NCI-H1930 (cell line): ENCODE measurements at places on chromosomes 2 and 18.

DNA sequence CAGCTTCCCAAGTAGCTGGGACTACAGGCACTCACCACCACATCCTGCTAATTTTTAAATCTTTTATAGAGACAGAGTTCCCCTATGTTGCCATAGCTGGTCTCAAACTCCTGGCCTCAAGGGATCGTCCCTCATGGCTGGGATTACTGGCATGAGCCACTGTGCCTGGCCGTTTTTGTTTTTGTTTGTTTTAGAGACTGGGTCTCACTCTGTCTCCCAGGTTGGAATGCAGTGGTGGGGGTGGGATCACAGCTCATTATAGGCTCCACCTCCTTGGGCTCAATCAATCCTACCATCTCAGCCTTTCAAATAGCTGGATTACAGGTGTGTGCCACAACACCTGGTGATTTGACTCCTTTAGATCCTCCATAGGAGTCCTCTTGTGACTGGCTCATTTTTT, 19.5 kb upstream of the ZDBF2 start:
- DNase-seq: no peak

DNA sequence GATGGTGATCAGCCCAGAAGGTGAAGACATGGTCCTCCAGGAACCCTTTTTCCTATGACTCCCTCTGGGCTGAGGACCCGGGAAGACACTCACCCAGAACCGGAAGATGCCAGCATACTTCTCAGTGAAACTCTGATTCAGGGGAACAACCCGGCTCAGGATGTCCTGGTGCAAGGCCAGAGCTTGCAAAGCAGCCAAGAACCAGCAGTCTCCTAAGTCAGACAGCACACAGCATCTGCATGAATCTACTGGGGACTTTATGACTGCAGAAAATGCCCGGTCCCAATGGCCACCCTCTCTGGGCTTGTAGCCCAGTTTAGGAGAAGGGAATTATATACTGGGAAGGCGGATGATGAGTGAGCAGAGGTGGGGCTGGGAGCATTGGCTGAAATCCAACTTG, 15.3 kb downstream of the CAPN14 start:
- DNase-seq: no peak

DNA sequence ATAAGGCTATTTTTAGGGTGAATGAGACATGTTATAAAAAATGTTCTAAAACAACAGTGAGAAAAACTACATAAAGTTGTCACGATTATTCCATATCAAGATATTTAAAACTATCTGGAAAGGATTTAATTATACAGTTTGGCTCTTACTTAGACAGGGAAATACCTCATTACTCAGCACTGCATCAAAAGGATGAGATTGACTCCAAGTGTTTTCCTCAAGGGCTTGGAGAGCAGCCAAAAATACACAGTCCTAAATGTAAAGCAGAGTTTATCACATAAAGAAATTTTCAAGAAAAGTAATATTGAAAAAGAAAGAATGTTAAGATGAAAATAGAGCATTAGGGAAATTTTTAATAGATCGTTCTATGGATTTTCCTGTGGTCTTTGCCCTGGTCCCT, 285.5 kb upstream of the NETO1 start:
- DNase-seq: no peak

- DNase-seq: peak; percentile 47
These were observed 16.4 kb upstream of the THADA start for GRCh38 chr2:43611987-43612894.
